NCI-H1417 (cell line): ENCODE measurements at places on chromosomes 6 and 20.

DNA sequence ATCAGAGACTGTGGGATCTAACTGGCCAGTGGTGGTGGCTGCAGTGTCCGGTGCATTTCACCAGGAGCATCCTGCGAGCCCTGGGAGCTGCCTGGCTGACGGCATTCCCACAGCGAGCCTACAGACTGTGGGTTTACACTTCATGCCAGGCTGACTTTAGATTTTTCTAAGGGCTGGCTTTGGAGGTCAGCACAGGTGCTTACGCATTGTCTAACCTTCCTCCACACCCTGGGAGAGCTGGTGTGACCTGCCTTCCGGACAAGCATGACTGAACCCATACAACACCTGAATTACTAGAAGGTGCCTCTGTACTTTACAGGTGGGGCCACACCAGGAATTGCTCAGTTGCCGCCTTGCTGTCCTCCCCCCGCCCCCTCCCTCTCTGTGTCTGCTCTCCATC, 96.2 kb downstream of the RREB1 start:
- DNase-seq: peak; percentile 10

DNA sequence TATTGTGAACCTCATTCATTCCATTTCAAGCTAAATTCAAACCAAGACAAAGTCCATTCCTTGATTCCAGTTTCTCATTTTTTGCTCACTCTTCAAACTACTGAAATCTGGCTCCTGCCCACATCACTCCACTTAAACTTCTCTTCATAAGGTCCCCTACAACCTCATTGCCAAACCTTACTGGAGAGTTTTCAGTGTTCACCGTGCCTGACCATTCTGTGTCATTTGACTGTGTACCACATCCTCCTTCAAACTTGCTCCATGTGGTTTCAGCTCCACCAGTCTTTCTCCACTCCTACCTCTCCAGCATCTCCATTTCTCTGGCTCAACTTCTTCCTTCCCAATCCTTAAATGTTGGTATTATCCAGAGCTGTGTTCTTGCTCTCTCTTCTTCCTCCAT, 38.5 kb upstream of the TAB2 start:
- DNase-seq: no peak

GRCh38 chr20:45038745-45039474, 62.0 kb downstream of the KCNS1 start:
- no peak for DNase-seq

DNA sequence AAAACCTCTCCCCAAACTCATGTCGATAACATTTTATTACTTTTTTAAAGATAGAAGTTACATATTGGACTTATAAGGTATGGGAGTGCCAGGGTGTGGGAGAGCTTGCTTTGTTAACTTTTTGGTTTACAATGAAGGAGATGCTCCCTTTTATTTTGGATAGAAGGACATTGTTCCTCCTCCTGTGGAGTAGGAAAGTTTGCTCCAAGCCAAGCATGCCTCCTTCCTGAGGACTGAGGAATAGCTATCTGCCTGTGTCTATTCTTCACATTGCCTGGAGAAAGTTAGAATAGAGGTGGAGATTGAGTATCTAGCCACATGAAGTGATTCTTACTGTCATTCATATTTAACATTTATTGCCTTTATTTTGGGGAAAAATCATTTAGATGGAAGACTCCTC, 71.9 kb downstream of the EYA4 start:
- no peak for DNase-seq

DNA sequence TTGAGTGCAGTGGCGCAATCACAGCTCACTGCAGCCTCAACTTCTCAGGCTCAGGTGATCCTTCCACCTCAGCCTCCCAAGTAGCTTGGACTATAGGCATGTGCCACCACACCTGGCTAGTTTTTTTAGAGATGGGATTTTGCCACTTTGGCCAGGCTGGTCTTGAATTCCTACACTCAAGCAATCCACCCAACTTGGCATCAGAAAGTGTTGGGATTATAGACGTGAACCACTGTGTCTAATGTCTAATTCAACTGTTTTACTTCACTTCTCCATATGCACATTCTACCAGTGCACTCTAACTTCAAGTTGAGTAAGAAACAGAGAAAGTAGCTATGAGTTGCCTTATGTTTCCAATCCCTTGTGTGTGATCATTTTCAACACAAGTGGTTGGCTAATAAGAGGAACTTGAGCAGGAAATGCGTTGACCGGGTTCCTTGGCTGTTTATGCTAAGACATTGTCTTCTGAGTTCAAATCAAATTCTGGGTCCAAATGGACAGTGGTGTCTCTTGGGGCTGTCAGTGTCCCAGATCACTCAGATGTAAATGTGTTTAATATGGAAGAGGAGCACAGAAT, 23.9 kb downstream of the ZNF337 start:
- no peak for DNase-seq
